ENCODE measurements at places on chromosomes 16 and 17.

- no peak for DNase-seq
Observed at GRCh38 chr16:69143116-69143515, 10.7 kb downstream of the UTP4 start.

DNA sequence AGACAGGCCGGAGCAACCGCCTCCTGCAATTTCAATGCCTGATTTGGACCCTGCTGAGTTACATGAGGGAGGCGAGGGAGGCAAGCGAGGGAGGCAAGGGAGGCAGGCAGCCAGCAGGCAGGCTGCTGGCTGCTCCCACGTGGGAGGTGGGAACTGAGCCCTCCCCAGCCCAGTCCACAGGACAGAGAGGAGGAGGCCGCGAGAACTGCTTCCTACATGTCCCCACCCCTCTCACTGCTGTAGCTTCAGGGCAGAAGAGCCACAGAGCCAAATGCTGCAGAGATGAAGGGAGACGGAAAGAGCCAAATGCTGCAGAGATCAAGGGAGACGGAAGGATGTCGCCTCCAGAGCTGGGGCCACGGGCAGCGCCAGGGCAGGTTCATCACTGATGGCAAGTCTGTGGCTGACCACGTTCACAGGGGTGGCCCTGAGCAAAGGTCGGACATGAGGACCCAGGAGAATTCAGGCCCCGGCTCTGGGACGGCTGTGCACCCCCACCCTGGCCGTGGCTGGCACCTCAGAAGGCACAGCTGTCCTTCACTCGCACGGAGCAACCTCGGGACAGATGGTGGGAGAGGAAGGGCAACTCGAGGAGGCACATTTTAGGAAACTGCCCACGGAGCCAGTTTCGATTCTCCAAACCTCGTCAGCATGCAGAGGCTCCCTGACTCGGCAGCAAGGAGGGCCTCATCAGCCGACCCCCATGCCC, 21.5 kb downstream of the RPH3AL start:
- DNase-seq, result peak; percentile 45

GRCh38 chr17:79674506-79675412, 56.0 kb upstream of the ENPP7 start:
- no peak for DNase-seq

DNA sequence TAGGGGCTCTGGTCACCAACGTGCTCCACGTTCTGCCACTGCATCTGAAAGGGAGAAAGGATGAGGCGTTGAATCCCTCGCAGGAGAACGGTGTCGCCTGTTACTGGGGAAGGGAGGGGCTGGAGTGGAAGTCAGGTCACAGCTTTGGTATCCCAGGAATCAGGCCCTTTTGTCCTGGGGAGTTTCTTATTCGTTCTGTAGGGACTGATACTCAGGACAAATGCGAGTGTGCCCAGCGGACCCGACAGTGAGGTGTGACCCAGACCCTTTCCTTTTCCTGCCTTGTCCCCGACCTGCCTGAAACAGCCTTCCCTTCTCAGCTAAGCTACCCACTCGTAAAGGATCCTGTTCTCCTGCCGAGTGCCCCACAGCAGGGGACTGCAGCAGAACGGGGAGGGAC, 177.5 kb downstream of the VPS53 start:
- peak; percentile 71 for DNase-seq

- DNase-seq, result no peak
Observed at GRCh38 chr17:82376042-82376730, 4.6 kb downstream of the UTS2R start.

GRCh38 chr17:1036845-1037237, 39.9 kb downstream of the TIMM22 start:
- no peak for DNase-seq

- peak; percentile 73 for DNase-seq
Observed at GRCh38 chr17:17841601-17842025, 4.8 kb upstream of the SREBF1 start.

GRCh38 chr16:66229651-66230050, 136.8 kb upstream of the CDH5 start:
- DNase-seq, result no peak

GRCh38 chr17:21082001-21082436, 39.2 kb upstream of the USP22 start:
- DNase-seq, result no peak

DNA sequence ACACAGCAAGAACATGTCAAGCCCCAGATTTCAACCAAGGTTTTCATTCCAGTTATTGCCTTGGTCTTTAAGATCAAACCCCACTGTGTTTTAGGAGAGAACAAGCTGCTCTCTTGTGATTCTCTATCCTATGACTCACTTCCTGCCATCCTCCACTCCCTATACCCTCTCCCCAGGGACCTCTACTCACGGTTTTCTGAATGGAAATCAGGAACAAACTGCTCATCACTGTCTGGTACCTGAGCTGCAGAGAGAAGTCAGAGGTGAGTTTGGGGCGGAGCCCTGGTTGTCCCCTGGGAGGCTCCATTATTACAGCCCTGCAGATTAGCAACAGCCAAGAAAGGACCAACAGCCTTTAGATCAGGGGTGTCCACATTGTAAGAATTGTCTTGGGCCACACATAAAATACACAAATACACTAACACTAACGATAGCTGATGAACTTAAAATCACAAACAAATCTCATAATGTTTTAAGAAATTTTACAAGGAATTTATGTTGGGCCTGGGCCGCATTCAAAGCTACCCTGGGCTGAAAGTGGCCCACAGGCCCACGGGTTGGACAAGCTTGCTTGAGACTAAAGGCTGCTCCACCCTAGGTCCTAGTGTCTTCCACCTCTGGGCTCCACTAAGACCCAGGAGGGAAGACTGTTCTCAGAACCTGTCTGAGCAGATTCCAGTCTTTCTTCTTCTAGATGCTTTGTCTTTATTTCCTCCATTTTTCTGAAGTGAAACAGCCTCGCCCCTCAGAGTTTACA, 9.7 kb downstream of the ETV4 start:
- no peak for DNase-seq

DNA sequence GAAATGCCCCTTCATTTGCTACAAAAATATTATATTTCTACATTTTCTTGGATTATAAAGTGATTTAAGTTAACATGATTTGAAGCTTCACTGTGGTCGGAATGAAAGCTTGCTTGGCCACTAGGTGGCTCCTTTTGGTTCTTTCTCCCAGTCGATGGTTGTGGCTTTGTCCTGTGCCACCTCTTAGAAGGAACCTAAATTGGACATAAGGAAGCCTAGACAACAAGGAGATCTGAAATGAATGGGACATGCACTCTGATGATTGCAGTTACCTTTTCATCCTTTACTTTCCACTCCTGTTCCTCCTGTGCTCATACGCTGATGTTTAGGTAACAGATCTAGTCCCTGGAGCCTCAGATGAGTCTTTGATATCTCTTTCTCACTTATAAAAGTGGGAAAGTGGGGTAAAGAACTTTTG, 39.2 kb downstream of the FTO start:
- peak; percentile 68 for DNase-seq

DNA sequence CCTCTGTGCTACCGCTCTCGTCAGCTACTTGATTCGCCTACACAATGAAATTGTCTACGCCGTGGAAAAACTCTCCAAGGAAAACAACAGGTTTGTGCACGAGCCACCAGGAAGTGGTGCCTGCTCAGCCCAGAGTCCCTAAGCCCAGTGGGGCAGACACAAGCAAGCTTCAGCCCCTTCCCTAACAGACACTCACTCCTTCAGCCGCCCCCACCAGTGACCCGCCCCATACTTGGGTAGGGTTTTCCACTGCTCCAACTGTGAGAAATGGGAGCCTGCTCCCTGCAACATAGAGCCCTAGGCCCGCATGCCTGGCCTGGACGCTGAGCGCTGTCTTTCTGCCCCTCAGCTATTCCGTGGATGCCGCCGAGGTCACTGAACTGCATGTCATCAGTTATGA, 28.6 kb upstream of the ENDOV start:
- DNase-seq, result no peak

DNA sequence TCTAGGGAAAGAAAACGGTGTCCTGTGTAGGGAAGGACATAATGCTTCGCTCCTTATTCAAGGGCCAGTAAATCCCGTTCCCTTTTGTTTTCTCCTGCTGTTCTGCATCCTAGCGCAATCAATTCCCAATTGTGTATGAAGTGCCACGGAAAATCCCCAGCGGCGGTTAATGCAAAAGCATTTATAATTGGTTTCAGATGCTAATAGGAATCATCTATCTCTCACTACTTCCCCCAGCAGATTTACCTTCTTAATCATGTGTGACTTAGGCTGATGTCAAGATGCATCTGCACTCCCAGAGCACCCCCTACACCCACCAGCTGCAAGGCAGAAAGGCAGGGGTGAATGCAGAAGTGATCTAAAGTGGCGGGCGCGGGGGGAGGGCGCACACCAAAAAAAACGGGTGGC, 32.7 kb upstream of the SSTR2 start:
- DNase-seq, result no peak

DNA sequence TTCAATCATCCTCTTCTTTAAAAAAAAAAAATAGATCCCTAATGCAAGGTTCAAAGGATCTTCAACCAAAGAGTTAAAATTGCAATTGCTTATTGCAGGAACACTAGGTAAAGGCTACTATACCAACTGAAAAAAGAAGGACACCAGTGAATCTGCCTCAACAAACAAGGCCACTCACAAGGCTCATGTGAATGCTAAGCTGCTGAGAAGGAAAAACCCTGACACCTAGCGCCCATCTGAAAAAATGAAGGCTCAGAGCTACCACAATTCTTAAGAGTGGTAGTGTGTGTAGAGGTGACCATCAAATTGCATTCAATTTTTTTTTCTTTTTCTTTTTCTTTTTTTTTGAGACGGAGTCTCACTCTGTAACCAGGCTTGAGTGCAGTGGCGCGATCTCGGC, 201.6 kb upstream of the C17orf78 start:
- peak; percentile 81 for DNase-seq

GRCh38 chr17:29714146-29714545, 91.4 kb upstream of the CORO6 start:
- DNase-seq, result no peak

GRCh38 chr16:793414-793813, 5.0 kb downstream of the CHTF18 start:
- DNase-seq, result no peak
